Anterior cingulate cortex (tissue), 58 donors: ENCODE measurements at places on chromosomes 6 and 20.

DNA sequence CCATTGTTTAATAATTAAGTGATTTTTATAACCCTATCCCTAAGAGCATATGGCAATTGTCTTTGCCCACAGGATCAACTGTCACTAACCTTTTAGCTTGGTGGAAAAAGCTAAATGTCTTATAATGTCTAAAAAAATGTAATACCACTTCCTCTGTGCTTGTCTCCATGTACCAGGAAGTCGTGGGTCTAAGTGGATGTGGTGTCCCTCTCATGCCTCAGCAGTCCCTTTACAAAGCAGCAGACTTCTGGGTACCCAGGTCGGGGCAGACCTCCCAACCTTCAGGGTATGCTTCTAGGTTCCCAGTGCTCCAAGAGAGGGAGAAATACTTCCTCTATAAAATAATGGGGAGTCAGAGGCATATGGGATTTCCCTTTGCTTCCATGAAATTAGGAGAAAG is 74.7 kb downstream of the ZHX3 start:
- DNase-seq = no peak

- no peak for DNase-seq
Measured at GRCh38 chr6:14316651-14317386, 199.2 kb downstream of the CD83 start.

DNA sequence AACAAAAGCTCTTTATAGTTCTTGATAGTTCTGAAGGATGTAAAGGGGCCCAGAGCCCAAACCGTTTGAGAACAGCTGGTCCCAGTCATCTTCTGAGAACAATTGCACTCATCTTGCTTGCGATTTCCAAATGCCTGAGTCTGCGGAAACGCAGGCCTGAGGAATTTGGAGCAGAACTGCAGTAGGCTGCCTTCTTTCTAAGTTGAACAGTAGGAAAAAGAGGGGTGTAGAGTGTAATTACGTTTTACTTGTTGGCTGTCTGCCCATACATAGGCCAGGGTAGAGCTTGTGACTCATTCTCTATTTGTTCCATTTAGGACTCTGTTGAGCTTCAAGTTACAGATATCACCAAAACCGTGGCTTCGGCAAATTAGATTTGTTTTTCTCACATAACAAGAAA is 42.0 kb upstream of the KIF16B start:
- DNase-seq = no peak

- DNase-seq = no peak
Measured at GRCh38 chr6:40509086-40509485, 78.1 kb downstream of the LRFN2 start.

DNA sequence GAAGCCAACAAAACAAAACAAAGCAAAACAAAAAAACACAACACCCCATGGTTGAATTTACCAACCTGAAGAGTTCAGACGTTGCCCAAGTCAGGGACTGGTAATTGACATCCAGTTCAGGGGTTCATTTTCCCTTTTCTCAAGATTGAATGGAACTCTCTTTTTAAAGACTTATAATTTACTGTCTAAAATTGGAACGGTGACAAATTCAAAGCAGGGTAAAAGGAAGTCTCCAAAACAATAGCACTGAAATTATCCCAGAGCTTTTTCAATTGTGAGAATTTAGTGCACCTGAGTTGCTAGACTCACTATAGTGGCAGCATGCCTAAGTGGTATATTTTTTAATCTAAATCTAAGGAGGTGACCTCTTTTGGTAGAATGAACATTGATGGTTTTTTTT is 90.9 kb upstream of the PREP start:
- DNase-seq = no peak

DNA sequence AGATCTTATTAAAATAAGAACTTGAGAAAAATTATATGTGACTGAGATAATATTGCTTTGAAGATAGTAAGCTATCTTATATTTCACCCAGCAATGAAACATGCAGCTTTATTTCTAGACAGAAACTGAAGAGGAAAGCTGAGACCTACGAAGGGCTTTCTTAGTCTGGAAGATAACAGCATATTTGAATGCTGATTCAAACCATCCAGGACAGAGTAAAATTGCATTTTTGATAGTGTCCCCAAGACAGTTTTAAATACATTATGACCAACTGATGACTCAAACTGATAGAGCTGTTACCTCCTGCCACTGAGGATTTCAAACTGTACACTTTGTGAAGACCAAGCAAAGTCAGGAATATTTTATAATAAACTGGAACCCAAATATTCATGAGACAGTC is 409.6 kb downstream of the GRIK2 start:
- DNase-seq = no peak

DNA sequence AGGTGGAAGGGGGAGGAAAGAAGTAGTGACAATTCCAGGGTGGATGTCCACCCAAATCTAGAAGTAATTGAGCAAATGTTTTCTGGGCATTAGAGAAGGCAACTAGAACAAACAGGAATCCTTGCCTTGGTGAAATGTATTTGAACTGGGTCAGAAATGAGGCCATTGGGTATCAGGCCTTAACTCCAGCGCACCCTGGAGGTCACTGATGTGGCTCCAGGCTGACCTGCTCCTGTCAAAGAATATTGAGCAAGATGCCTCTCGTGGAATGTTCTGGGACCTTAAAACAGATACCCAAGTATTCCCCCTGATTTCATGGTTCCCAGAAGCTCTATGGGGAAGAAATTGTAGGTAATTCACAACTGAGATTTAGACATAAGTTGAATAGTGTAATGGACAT is 6.9 kb downstream of the HLA-DPB1 start:
- DNase-seq = no peak

DNA sequence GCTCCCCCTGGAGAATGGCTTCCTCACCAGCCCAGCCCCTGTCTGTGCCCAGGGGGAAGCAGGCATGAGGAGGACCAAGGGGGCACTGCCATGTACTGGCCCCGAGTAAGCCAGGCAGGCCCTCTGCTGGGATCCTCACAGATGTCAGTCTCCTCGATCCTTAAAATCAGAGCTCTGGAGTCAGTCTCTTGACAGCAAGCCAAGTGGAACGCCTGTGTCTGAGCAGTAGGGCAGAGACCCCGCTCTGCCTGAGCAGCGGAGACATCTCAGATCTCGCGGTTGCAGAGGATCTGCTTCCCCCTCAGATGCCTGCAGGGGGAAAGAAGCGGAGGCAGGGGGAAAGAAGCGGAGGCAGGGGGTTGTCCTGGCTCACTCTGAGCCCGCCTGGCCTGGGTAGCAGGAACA is 92.6 kb downstream of the SNX5 start:
- DNase-seq = no peak

GRCh38 chr6:91299544-91300491 is 712.9 kb upstream of the MAP3K7 start:
- no peak for DNase-seq

DNA sequence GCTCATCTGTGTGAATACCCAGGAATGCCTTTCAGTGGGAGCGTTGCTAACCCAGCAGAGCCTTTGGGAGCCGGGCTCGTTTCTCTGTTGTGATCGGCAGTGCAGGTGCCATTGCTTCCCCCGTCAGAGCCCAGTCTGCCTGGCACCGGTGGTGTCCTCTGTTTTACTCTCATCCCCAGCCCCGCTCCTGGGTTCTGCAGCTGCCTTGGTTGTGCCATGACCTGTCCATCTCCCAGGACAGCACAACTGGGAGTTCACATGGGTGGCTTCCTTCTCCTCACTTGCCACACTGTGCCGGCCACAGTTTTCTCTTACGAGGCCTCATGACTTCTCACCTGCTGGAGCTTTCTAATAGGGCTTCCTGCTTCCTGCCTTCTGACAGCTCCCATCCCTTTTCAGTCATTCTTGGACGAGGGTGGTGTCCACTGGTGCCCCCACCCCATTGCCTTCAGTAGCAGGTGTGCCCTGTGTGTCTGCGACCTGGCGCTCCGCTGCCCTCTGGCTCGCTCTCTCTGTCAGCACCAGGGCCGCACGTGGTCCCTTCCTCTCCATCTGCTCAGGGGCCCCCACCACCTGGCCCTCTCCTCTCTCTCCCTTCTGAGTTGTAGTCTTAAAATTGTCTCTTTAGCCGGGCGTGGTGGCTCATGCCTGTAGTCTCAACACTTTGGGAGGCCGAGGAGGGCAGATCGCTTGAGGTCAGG is 110.9 kb downstream of the RPP40 start:
- DNase-seq = no peak

- no peak for DNase-seq
Measured at GRCh38 chr6:109892451-109893435, 85.4 kb upstream of the GPR6 start.
